ENCODE measurements at places on chromosomes 12 and 14.

DNA sequence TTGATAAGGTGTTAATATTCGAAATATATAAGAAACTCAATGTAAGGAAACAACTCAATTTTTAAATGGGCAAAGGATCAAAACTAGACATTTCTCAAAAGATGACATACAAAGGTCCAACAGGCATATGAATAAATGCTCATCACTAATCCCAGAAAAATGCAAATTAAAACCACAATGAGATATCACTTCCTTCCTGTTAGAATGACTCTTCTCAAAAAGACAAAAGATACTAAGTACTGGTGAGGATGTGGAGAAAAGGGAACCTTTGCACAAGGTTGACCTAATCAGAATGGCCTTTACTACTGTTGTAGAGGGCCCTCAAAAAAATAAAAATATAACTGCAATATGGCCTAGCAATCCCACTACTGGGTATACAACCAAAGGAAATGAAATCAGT lies 383.4 kb downstream of the KCNH5 start:
- no peak for DNase-seq

GRCh38 chr14:85233756-85234155 lies 296.2 kb upstream of the FLRT2 start:
- DNase-seq, result no peak

- no peak for DNase-seq
Observed at GRCh38 chr12:105226219-105226618, 9.8 kb downstream of the APPL2 start.

GRCh38 chr12:70048521-70049250 lies 194.5 kb upstream of the CNOT2 start:
- DNase-seq, result no peak

GRCh38 chr12:131862600-131862993 lies 31.8 kb upstream of the ULK1 start:
- no peak for DNase-seq

DNA sequence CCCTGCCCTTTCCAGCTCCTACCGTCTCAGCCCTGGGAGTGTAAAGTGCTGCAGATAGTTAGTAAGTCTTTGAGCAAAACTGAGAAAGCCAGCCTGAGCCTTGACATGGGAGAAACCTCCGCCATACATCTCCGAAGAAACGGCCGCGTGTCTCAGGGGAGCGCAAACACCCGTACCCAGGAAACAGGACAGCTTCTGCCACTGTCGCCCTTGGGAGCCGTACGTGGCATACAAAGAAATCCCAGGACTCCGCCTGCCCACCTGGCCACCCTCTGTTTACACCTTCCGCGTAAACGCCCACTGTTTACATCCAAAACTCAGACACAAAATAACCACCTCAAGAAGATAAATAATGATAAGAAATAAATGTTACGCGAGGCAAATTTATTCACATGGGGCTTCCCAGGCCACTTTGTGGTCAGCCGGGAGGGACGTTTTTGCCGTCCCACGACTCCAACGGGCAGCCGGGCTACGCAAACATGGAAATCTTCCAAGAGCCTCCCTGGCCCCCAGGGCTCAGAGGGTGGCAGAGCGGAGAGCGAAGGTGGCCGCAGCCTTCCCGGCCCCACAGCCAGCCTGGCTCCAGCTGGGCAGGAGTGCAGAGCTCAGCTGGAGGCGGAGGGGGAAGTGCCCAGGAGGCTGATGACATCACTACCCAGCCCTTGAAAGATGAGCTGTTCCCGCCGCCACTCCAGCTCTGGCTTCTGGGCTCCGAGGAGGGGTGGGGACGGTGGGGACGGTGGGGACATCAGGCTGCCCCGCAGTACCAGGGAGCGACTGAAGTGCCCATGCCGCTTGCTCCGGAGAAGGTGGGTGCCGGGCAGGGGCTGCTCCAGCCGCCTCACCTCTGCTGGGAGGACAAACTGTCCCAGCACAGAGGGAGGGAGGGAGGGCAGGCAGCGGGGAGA lies at the start of gene BDKRB2:
BDKRB2 (plus strand) TSS at position 689 of the 908 bp plus-strand sequence. CDS start 32,269 bp downstream, outside the sequence.
- peak; percentile 80 for DNase-seq

DNA sequence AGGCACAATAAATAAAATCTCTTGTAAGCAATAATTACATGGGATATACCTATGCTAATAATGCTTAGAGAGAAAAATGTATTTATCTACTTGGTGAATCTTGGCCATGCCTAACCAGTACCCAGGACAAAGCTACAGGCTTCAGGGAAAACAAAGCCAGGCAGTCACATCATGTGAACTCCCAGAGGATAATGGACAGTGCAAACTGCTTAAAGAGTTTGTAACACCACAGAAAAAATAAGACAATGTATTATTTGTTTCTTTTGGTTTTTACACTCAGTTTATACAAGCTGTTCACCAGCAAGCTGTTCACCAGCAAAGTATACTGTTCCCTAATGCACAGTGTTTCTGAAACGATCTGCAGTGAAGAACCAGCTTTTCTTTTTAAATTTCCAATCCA lies 38.0 kb downstream of the DICER1 start:
- DNase-seq, result no peak

- no peak for DNase-seq
Observed at GRCh38 chr12:38880288-38880687, 25.1 kb downstream of the CPNE8 start.

GRCh38 chr12:85805654-85806053 lies 30.6 kb downstream of the RASSF9 start:
- no peak for DNase-seq

DNA sequence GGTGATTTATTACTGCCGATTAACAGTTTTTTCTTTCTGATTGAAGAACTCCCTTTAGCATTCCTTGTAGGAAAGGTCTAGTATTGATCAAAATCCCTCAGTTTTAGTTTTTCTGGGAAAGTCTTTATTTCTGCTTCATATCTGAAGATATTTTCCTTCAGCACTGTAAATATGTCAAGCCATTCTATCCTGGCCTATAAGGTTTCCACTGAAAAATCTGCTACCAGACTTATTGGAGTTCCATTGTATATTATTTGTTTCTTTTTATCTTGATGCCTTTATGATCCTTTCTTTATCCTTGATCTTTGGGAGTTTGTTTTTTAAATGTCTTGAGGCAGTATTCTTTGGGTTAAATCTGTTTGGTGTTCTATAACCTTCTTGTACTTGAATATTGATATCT lies 55.0 kb upstream of the TMTC1 start:
- DNase-seq, result no peak

- DNase-seq, result no peak
Observed at GRCh38 chr14:24662753-24663152, 28.8 kb upstream of the GZMB start.

GRCh38 chr14:28323951-28324741 lies 442.4 kb upstream of the FOXG1 start:
- DNase-seq, result no peak

DNA sequence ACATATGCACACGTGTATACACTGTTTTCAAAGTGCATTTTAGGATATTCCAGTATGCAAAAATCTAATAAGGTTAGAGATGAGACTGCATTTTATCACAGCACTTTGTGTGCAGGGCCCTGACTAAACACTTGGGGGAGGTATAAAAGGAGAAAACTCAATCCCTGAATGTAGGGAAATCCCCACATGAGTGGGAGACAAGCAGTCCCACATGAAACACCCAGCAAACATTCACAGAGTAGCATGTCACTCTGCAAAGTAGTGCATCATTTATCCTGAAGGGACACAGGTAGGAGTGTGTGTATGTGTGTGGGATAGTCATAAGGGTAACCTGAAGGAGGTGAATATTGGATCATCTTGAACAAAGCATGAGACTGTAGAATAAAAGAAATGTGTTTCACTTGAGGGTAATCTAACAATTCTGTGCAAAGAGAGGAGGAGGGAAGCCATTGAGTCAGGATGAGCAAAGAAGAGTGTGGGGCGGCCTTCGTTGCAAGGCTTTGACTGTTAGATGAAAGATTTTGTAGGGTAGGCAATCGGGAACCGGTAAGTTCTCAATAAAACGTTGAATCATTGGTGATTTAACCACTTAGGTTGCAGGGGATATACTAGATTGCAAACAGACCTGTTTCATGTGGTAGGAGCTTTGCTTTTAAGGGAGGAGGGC lies 2.9 kb downstream of the PRPF40B start:
- DNase-seq, result no peak

DNA sequence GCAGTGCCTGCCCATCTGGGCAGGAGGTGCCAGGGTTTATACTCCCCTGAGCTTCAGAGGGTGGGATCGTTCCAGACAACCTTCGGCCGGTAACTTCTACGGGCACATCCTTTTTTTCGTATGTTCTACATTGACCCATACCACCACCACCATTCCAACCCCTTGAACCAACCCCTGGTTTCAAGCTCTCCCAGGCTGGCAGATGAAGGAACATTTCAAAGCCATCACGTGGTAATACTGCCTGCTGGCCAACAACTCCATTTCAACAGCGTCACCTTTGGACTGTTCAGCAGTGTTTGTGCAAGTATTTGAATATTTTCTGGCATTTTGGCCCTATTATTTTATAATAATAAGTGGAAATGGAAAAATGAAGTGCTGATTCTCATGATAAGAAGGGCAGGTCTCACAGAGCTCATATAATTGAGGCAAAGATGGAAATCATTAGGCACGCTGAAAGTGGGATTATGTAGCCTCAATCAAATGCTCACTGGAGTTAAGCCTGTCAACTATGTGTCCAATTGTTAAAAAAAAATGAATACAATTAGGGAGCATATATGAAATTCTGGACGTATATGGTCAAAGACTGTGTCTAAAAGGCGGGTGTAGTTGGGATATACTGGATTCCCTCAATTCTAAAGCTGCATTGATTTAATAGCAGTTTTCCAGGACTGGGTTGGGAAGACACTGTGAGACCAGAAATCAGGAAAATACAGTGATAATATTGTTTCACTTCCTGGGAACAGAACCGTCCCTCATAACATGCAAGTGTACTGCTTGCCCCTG lies 162.1 kb downstream of the ZFP36L1 start:
- DNase-seq, result no peak

DNA sequence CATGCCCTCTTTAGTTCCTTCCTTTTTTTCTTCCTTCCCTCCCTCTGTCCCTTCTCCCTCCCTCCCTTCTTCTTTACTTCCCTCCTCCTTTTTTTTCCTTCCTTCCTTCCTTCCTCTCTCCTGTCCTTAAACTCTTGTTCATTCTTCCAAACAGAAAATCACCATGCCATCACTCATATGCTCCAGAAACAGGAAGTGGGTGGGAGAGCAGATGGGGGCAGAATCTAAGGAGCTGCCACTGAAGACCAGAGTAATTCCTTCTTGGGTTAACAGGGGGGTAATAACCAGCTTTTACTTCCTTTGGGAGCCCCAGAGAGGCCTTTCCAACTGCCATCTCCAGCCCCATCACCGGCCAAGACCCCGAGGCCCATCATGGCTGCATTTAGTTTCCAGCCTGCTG lies 51.2 kb downstream of the SVOP start:
- DNase-seq, result no peak

GRCh38 chr14:54756656-54757392 lies 145.8 kb downstream of the GCH1 start:
- no peak for DNase-seq

GRCh38 chr12:99454539-99455172 lies 192.9 kb upstream of the GARIN6 start:
- DNase-seq, result no peak

GRCh38 chr14:90111895-90112534 lies 50.2 kb downstream of the KCNK13 start:
- no peak for DNase-seq

DNA sequence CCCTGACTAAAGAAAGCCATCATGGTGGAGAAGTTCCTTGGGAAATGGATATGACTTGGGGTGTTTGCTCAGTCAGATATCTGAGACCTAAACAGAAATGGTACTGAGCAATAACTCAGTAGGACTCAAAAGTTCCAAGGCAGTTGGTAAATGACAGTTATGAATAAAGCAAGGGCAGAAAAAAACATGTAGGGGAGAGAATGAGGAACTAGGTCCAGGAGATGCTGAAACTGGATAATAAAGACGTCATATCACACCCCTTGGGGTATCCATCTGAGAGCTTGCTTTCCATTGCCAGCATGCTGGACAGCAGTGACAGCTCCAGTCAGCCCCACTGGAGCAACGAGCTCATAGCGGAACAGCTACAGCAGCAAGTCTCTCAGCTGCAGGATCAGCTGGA lies 37.5 kb downstream of the RPGRIP1 start:
- DNase-seq, result no peak

DNA sequence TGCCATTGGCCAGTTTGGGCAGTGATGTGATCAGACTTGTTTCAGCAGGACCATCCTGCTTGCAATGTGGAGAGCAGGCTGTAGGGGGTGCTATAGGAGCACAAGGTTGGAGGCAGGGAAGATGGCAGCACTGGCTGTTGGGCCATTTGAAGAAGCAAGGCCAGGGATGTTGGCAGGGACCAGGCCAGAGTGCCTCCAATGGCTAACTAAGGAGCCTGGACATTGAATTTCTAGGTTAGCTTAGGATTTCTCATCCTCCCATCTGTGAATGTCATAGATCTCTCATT lies 23.5 kb downstream of the FGF23 start:
- DNase-seq, result peak; percentile 22

DNA sequence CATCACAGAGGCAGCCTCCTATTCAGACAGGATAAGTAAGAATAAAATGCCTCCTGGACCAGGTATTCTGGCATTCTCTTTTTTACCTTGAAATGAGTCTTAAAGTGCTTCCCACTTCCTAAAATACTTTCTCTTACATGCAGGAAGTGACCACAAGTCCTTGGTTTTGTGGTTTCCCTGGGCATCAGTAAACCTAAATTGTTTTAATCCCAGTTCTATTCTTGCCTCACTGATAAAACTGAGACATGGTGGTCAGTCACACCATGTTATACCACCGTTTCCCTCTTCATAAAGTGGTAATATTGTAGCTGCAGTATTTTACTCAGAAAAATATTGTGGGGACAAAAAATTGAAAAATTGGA lies 1.2 kb upstream of the SALL2 start:
- DNase-seq, result no peak

DNA sequence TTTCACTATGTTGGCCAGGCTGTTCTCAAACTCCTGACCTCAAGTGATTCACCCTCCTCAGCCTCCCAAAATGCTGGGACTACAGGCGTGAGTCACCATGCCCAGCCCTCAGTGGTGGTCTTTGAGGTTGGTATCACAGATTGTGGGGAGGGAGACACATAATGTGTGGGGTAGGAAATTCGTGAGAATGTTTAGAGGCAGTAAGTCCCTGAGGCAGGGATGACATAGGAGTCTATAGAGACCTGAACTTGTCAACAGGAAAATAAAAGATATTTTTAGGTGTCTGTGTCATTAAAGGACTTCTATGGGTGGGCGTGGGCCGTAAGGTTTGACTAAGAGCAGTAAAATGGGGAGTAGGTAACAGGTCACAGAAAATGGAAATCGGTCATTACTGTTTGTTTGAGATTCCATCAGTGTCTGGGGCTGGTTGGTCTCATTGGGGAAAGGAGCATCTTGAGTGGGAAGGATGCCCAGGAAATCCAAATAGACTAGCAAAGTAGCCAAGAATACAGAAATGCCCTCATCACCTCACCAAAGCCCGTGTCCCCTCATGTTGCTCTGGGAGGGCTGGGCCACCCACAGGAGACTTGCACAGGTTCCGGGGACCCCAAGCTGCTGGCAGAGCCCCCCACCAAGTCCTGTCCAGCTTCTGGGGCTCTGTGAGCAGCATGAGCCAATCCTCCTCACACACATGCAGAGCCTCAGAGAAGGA lies 63.6 kb upstream of the BCL2L14 start:
- DNase-seq, result no peak

All from NCI-H2081 (cell line).